ENCODE measurements at places on chromosomes 4 and X.

DNA sequence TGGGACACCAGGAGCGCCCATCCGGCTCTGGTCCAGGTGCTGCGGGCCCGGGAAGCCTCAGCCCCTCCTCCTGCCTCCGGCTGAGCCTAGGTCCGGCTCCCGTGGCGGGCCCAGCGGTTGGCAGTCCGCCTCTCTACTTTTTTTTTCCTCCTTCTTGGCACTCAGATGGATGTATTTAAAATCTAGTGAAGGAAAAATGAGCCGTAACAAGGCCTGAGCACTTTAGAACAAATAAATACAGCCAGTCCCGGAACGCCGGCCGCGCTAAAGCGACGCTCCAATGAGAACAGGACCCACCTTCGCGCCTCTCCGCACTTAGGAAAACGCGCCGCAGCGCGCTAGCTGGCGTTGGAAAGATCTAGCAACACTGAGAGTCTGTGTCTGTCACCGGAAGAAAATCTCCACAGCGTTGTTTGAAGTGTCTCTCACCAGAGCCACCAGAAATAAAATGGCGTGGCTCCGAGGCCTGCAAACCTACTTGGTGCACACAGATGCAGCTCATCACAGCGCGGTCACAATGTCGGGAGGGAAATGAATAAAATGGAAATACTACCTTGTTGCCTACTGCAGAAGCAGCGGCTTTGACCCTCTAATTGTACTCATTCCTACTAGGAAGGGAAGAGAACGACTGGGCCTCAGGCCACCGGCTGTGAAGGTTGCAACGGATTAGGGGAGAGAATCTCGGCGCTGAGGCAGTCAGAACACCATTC is 4.7 kb downstream of the NEUROG2 start:
- DNase-seq: no peak

GRCh38 chr4:22071749-22072148 is 123.2 kb upstream of the KCNIP4 start:
- DNase-seq: no peak

DNA sequence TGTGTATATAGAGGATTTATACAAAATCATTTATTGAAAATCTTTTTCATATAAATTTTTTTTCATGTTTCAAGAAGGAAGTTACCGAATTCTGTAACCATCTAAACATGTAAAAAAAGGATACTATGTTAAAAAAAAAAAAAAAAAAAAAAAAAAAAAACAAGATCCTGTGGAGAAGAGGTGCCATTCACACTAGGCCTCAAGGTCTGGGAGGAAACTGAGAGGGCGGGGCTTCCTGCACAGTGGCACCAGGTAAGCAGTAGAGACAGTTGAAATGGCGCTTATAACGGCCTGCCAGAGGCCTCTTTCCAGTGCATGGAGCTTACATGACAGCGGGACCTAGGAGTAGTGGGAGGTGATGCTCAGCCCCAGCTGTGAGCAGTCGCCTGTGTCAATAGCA is 17.5 kb downstream of the TRAPPC2 start:
- no peak for DNase-seq

DNA sequence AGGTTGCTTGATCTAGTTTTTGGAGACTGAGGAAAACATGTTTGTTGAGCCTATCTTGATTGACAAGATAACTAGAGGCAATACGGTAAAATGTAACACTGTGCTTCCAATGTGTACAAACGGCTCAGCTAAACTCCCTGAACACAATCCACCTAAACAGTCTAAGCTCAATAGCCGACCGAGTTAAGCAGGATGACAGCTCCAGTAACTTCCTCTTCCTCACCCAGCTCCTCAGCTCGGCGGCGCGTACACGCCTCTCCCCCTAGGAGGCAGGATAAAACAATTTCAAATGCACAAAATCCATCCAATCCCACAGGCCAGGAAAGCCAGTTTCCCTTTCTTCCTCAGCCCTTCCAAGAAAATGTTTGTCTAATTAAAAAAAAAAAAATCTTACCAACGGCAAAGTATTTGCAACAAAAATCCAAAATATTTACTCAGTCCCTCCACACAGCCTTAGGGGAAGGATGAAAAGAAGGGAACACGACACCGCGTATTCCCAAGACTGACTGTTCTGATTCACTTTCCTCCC is 1.0 kb downstream of the CNOT6L start:
- DNase-seq: peak; percentile 87

DNA sequence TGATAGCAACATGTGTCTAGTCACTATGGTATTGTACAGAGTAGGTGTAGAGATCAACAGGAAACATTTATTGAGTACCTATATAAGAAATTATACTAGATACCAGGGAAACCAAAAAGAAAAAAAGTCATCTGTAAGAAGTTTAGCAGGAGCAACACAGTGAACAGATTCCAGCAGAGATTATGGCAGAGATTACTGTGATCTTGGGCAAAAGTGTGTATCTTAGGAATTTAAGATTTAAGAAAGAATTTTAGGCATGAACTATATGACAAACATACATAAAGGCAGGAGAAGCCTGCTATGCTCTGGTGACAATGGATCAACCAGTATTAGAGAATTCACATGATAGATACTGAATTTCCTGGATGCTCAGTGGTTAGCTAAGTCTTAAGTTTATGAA is 37.9 kb downstream of the SNCA start:
- DNase-seq: no peak

- DNase-seq: peak; percentile 49
Measured at GRCh38 chr4:129344058-129344457, 248.1 kb downstream of the C4orf33 start.

GRCh38 chrX:17496407-17496806 is 121.4 kb downstream of the NHS start:
- DNase-seq: no peak

DNA sequence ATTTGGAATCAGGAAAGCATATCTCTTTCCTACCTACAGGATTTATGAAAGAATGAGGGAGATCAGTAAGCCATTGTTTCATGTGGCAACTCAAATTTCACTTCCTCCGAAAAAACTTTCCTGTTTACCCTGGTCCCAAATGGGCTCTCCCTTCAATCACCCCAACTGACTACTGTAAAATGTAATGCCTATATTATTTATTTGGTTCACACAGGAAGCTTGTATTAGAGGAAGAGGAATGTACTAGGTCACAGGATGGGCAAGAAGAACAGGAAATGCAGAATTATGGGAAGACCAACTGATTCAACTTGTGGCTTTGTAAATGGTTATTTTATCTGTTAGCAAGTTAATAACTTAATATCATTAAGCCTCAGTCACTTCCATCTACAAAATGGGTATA is 23.1 kb downstream of the COL4A6 start:
- no peak for DNase-seq

DNA sequence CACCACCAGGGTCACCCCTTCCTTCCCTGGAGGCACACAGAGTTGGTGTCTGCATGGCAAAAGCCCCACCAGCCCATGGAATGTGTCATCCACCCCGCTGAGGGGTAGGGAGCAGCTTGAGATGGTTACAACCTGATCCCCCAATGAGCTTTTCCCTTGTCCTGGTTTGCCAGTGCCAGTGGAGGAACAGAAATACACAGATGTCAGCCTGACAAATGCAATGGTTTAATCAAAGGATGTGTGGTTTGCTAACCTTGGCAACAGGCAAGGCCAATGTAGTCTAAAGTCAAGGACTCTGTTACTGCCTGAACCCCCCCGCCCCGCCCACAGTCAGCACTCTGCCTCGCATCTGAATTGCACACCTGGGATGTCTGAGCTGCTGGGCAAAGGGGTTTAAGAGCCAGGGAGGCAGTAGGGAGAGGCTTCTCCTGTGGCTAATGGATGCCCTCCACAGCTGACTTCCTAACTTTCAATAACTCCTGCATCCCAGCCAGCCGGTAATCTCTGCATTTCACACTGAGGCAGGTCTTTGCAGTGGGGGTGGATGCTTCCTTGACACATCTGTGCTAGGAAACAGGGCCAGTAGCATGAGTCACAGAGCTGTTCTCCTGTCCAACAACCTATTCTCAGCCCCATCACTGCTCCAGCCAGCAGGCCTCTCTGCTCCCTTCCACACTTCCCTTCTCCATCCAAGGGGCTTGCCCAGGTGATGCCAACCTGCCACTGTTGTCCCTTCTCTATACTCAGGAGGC is 137.5 kb downstream of the AMMECR1 start:
- DNase-seq: peak; percentile 82

DNA sequence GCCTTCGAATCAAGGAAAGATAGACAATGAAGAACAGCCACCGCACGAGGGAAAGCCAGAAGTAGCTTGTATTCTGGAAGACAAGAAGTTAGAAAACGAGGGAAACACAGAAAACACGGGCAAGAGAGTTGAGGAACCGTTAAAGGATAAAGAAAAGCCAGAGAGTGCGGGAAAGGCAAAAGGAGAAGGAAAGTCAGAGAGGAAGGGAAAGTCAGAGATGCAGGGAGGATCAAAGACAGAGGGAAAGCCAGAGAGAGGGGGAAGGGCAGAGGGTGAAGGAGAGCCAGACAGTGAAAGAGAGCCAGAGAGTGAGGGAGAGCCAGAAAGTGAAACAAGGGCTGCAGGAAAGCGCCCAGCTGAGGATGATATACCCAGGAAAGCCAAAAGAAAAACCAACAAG is 1.4 kb downstream of the TCEAL2 start:
- no peak for DNase-seq

DNA sequence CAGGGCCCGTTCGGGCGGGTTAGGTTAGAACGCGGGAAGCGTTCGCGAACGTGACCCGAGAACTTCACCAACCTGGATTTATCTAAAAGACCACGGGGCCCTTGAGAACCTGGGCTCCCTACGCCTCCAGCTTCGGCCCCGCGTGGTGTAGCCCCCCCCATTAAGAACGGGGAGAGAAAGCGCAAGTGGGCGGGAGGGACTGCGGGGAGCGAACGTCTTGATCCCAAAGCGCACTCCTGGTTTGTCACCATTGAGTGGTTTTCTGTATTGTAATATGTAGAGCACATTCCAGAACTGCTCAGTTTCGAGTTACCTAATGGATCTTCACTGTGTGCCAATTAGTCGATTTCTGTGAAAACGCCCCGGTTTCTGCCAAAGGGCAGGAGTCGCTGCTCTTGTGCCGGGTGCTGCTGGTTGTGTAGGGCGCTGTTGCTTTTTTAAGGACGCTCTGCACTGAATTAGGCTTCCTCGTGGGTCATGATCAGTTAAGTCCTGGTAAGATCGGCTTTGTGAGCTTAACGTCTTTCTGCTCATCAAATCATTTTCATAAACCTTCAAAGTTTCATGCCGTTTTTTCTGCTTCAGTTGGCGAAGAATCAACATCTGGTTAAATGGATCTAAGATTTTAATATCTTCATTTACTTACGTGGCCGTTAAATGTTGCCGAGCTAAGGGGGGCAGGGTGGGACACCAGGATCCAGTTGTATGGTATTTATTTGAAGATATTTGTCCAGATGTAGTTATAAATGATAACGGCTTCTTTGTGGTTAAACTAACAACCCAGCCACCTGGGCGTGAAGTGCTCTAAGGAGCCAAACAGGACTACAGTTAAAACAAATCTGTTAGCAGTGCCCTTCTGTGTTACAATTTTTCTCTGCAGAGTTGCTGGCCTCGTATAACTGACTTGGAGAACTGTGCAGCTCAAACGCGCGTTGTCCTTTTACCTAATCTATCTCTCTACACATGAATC is 809 bp downstream of the MND1 start:
- DNase-seq: peak; percentile 63

DNA sequence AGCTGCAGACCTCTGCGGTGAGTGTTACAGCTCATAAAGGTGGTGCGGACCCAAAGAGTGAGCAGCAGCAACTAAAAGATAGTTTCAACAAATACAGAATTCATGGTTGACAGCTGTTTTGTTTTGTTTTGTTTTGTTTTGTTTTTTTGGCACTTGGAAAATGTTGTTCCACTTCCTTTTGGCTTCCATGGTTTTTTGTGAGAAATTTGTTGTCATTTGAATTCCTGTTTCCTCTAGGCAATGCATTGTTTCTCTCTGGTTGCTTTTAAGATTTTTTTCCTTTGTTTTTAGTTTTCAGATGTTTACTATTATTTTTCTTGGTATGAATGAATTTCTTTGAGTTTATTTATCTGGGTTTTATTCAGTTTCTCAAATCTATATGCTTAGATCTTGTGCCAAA is 229.4 kb downstream of the MID1IP1 start:
- no peak for DNase-seq

All from astrocyte of the spinal cord (primary cell).